ENCODE measurements at places on chromosomes 5 and 9.

GRCh38 chr9:71977003-71977402 is 65.6 kb downstream of the C9orf85 start:
- no peak for DNase-seq

DNA sequence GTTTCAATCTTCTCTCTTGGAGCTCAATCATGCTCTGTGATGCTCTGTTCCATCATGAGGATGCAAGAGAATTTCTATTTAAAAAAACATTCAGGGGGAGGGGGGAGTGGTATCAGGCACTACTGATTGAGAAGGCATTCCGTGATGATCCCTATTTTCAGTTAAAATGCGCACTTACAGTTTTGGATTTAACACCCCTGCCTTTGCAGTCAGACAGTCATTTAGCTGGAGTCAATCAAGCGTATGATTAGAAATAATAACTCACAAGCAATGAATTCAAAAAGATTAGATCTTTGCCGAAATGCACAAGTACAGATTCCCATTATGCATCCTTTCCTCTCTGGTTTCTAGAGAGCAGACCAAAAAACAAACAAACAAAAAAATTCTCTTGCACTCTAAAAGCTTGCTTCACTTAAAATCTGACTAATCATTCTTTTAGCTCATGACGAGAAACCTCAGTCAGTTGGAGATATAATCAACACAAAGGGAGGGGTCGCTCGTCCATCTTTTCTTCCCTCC is 55.4 kb downstream of the EFNA5 start:
- DNase-seq = no peak

GRCh38 chr9:98783518-98784226 is 12.7 kb downstream of the ANKS6 start:
- DNase-seq = no peak

- DNase-seq = no peak
These were observed 197.4 kb downstream of the SEMA5A start for GRCh38 chr5:9348401-9348996.

GRCh38 chr5:151868451-151868850 is 56.2 kb downstream of the GLRA1 start:
- no peak for DNase-seq

DNA sequence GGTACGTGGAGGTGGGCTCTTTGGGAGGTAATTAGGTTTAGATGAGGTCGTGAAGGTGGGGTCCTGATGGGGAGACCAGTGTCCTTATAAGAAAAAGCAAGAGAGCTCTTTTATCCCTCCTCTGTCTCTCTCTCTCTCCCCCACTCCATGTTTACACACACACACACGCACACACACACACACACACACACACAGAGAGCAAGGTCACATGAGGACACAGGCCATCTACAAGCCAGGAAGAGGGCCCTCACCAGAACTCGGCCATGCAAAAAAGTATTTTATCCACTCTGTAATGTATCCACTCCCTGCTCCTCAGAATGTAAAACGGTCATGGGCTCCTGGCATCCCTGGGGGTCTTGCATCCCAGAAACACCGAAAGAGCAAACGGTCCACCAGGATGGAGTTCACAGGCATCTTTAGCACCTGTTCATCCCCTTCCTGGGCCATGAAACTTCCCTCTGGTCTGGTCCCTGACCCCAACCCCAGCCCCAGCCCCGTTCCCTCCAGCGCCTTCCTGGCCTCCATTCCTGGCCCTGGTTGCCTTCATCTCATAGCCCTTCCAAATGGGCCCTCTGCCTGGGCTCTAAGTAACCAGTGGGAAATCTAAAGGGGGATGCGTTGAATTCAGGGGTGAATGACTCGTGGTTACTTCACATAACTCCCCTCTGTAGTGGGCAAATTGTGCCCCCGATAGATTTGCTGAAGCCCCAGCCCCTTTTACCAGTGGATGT is 88.8 kb downstream of the NSUN2 start:
- DNase-seq = no peak

GRCh38 chr9:122200960-122201595 is 27.7 kb downstream of the LHX6 start:
- DNase-seq = no peak

DNA sequence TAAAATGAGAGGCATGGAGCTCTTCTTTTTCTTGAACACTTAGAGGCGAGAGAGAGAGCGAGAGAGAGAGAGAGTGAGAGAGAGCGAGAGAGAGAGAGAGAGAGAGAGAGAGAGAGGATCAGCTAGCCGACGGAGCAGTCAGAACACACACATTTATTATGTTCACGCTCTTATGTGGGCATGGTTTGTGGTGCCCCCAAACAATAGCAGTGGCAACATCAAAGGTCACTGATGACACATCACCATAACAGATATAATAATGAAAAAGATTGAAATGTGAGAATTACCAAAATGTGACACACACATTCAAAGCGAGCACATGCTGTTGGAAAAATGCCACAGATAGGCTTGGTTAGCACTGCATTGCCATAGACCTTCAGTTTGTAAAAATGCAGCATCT is 116.1 kb downstream of the KDM4C start:
- DNase-seq = no peak

DNA sequence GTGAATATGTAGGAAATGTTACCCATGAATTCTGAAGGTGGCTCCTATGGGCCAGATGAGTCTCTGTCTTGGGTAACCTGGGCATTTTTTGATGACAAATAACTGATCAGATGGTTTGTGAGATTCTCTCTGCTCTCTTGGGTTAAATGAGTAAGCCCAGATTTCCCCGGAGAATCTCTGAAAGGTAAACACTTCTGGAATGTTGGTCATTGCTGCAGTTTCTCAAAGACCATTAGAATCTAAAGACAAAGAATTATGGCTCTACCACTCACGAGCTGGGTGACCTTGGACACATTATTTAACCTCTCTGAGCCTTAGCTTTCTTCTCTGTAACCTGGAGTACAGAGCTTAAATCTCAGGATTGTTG is 191.2 kb downstream of the DAB2IP start:
- no peak for DNase-seq

- DNase-seq = no peak
These were observed 121.2 kb upstream of the RANBP3L start for GRCh38 chr5:36422952-36423351.

GRCh38 chr5:92885950-92886349 is 695.1 kb downstream of the NR2F1-AS1 start:
- DNase-seq = no peak

DNA sequence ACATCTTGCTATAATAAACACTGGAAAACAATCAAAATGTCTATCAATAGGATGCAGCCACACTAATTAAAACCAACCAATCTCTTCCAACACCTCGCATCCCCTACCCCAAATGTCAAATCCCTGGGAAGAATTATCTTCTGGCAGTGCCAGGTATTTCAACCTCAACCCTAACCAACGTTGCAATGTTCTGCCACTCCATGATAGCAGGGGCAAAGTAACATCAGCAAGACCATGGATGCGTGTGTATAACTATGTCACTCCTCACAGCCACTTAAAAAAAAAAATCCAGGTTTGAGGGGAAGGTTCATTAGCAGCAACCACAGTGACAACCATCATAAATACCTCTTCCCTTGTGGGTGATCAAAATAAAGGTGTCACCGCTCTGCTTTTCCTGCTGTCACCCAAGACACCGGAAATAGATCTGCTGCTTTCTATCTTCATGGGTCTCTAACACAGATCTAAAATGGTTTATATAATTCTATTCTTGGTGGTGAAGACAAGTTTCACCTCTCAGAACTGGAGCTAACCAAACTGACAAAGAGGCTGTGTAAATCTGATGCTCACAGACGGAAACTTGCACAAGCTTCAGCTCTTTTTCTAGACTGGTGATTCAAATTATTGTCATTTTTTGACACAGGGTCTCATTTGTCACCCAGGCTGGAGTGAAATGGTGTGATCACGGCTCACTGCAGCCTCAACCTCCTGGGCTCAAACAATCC is 9.9 kb downstream of the HSPA9 start:
- no peak for DNase-seq

DNA sequence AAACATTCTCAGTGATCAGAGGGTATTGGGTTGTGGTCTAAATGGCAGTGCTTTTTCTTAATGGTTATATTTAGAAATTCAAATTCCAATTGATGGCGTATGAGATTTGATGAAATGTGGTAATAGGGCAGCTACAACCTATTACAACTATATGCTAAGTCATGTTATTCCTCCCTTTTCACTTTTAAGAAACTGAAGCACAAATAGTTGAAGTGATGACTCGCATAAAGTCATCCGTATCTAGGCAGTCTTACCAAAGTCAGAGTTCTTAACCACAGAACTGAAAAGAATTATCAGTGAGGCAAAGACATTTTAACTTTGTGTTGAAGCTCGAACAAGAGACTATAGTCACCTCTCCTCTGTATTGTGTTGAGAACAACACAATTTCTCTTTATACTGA is 28.2 kb downstream of the C9orf152 start:
- no peak for DNase-seq

DNA sequence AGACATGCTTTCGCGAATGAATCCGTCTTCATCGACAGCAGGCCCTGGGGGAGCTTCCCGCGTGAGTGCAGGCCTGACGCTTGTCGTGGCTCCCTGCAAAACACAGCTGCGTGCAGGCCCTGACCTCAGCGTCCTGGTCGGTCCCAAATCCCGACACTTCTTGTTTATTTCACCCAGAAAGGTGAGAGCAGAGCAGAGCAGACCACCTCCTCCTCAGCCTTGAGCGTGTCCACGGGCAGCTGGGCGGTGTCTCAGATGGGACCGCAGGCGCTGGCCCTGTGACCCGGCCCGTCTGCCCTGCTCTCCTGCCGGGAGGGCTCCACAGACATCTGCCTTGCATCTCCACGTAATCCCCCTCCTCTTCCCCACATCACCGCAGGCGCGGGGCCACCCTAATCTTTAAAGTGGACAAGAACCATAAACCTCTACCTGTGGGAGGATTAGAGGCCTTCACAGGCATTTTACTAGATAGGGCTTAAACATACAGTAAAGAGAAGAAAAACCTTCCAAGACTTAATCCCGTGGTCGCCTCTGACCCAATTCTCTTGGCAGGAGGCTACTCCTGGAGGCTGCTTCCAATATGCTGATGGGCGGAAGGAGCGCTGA is 7.5 kb upstream of the LHX3 start:
- DNase-seq = no peak

- no peak for DNase-seq
These were observed 277.8 kb upstream of the FTMT start for GRCh38 chr5:121573721-121574382.

DNA sequence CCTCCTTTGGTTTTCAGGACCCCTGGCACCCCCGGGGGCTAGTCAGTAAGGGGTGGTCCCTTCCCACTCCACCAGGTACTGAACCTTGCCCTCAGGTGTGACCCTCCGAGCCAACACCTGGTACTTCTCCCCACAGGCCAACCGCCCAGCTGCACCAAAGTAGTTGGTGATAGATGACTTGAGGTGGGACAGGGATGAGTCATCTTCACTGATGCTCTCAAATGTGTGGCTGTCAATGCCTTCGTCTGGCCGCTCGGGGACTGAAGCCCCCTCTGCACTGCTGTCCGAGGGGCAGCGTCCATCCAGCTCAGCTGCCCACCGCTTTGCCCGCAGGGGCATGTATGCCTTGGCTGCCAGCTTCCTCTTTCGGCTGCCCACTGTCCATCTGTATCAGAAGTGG is 15.2 kb upstream of the PSMD5 start:
- DNase-seq = no peak

GRCh38 chr5:149792540-149793255 is 62.6 kb downstream of the PPARGC1B start:
- no peak for DNase-seq

DNA sequence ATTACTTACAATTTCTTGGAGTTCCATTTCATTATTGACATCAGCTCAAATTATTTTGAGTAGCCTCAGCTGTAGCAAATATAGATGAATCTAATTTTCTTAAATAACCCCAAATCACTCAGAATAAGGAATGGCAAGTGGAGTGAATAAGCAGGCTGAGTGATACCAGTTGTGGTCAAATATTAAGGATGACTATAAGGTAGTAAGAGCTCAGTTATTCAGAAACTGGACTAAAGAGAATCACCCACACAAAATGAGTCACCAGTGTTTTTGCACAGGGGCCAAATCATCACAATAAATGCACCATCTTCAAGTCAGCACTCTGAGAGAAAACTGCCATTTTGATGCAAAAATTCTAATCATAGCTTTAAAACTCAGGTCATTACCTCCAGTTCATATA is 128.9 kb upstream of the TARS1 start:
- DNase-seq = no peak

GRCh38 chr9:77879437-77879943 is 152.1 kb downstream of the GNAQ start:
- DNase-seq = no peak

DNA sequence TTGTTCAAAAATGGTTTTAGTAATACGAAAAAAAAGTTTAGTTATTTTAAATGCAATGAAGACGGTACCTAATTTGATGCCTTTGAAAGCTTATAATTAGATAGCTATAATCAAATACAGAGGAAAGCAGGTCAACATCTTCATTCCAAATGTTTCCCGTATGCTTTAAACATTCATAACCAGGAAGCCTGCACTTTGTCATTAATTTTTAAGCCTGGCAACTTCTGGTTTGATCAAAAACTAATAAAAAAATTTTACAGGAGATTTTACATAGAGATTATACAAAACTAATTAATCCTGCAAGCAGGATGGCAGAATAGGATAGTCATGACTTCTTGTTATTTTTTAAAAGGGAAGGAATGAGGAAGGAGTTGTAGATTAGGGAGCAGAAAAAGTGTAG is 353.0 kb downstream of the FBXL17 start:
- no peak for DNase-seq

DNA sequence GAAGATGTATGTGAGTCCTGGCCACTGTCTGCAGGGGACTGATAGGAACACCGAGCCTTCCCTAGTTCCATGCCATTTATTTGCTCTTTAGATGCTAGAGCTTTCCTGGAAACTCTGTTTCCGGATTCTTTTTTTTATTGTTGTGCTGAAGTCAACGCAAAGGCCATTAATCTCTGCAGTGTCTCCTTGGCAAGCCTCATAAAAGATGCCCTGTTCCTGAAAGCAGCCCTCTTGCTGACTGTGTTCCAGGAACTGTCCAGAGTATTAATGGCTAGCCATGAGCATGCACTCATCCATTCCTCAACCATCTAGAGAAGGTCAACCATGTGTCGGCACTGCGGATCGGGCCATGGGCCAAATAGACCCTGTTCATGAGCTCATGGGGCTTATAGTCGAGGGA is 42.9 kb upstream of the SMAD5 start:
- DNase-seq = no peak

DNA sequence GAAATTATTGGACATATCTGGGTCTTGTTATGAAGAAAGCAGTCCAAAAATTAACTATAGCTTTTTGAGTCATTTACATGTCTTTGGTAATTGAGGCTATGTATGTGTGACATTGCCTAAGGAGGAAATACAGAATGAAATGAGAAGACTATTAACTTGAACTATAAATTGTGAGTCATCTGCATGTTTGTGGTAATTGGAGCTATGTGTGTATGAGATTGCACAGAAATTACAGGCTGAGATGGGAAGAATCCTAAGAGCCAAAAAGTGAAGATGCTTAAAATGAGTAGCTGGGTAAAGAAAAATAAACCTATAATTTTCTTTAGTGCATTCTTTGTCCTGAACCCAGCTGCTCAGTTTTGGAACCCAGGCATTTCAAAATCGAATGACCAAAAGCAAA is 747.6 kb upstream of the EDIL3 start:
- no peak for DNase-seq

GRCh38 chr5:68454766-68455165 is 239.2 kb downstream of the PIK3R1 start:
- DNase-seq = no peak

GRCh38 chr5:68383888-68384310 is 168.3 kb downstream of the PIK3R1 start:
- no peak for DNase-seq

GRCh38 chr5:167923396-167923795 is 368.0 kb upstream of the WWC1 start:
- DNase-seq = no peak
